Foreskin fibroblast (primary cell): ENCODE measurements at places on chromosomes 1 and 21.

DNA sequence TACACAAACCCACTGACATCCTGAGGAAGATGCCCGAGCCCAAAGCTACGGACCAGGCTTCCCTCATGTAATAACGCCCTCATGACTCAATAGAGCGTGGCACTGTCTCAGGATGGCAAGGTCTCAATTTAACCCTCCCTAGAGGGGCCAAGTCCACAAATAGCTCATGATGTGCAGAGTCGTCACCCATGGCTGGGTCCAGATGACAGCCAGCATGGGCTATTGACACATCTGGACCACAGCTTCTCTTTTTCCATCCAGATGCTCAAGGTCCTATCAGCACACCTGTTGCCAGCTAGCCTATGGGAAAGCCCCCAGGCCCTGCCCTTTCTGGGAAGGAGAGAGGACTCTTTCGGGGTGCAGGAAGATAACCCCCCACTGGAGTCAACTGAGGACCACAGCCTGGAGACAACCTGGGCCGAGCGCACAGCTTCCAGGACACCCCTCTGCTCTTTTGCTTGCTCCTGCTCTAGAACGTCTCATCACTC is 2.8 kb downstream of the LAPTM5 start:
- DNase-seq: no peak

- peak; percentile 49 for DNase-seq
These were observed 152.0 kb upstream of the HMCN1 start for GRCh38 chr1:185581961-185582725.

GRCh38 chr1:54364582-54364981 is 41.6 kb downstream of the SSBP3 start:
- DNase-seq: no peak

GRCh38 chr1:1236945-1237873 is 5.2 kb downstream of the B3GALT6 start:
- no peak for DNase-seq

DNA sequence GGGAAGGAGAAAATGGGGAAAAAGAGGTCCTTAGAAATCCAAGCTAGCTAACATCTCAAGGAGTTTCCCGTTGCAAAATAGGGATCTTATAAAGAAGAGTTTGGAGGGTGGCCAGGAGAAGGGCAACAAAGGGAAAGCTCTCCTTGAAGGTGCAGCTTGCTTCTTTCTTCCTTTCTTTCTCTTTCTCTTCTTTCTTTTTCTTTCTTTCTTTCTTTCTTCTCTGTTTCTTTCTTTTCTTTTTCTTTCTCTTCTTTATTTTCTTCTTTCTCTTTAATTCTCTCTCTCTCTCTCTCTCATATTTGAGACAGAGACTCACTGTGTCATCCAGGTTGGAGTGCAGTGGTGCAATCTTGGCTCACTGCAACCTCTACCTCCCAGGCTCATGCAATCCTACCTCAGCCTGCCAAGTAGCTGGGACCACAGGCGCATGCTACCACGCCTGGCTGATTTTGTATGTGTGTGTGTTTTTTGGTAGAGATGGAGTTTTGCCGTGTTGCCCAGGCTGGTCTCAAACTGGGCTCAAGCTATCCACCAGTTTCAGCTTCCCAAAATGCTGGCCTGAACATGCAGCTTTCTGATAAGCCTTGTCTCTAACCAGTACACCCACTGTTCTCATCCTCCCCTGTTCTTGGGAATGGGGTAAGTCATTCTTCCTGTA is 44.4 kb downstream of the RNF11 start:
- no peak for DNase-seq

- no peak for DNase-seq
These were observed 12.7 kb downstream of the ATP1A4 start for GRCh38 chr1:160164121-160164520.

DNA sequence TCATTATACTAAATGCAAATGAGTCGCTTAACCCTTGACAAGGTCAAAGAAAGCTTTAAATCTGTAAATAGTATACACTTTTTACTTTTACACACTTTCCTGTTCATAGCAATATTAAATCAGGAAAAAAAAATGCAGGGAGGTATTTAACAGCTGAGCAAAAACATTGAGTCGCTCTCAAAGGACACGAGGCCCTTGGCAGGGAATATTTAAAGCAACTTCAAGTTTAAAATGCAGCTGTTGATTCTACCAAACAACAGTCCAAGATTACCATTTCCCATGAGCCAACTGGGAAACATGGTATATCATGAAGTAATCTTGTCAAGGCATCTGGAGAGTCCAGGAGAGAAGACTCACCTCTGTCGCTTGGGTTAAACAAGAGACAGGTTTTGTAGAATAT is 62.7 kb downstream of the CAPN2 start:
- peak; percentile 56 for DNase-seq

DNA sequence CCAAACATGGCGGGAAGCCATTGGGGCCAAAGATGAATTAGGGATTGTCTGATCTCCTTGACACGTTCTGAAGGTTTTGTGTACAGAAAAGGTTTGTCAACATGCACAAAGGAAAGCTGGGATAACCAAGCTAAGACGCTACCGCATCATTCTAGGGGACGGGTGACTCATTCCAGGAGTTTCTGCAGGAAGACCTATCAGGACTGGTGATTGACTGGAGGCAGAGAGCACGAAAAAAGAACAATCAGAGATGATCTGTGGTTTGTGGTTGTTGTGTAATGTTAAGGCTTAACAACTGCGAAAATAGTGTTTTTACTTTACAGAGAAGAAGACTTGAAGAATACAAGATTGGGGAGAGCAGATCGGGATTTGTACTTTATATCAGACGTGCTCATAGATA is 22.2 kb upstream of the ERG start:
- DNase-seq: no peak

DNA sequence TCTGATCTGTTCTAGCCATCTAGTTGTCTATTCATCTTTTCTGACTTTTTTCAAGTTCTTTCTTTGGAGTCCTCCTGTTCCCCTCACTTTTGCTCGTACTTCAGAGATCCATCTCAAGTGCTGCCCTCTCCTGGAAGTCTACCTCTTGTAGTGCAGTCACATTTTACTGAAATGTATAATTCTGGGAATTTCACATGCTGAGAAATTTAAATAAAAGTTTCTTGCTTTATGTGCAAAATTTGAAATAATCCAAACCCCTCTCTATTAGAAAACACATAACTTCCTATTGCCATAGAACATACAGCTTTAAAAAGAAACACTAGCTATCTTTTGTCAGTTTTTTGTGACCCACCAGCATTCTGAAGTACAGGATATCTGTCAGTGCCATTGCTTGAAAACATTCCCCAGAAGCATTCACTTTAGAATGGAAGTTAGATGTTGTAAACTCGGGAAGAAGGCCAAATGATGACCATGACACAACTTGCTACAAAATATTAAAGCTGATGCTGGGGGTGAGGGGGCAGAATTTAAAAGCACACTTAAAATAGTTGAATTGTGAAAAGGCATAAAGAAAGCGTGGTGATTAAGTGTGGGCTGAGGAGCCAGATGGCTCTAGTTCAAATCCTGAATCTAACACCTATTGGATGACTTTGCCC is 22.0 kb downstream of the RLF start:
- no peak for DNase-seq

DNA sequence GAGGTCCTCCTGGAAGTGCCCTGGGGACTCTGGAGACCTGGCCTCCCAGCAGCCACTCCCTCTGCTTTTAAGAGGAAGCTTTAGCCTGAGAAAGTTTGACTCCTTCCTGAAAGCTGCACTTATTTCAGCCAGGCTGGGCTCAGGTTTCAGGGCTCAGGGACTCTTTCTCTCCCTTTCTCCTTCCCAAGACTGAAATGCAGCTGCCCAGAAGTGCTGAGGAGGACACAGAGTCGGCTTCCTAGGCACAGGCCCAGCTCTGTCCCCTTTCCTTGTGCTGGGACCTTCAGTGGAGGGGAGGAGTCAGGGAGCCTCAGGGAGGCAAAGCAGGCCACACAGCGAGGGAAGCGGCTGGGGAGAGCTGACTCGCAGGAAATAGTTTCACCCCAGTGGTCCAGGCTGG is 137.3 kb downstream of the NAV1 start:
- DNase-seq: peak; percentile 55
